Melanocyte of skin (primary cell): ENCODE measurements at places on chromosomes 3 and 15. TPM values are rescaled to one million over a fixed set of nuclear protein-coding genes. Genes with fewer than 3 reads are reported as not detected.

TF gene
- total RNA-seq: 0.36 and 1.0 TPM in 2 replicates

SH2D7 gene
- total RNA-seq: not detected in 2 replicates

BCHE gene
- 26.6 and 46.3 TPM in 2 replicates for total RNA-seq

COL8A1 gene
- 3.4 and 6.0 TPM in 2 replicates for total RNA-seq

BSN gene
- total RNA-seq: under 0.01 and 0.36 TPM in 2 replicates

NME9 gene
- total RNA-seq: under 0.01 TPM in 1 of 2 replicates, not detected in the other

EID1 gene
- total RNA-seq: 206 and 229 TPM in 2 replicates

SMAD6 gene
- total RNA-seq: 0.33 and 0.62 TPM in 2 replicates

CFAP20DC gene
- 8.6 and 10.3 TPM in 2 replicates for total RNA-seq

SERPINI2 gene
- 0.46 TPM in 1 of 2 replicates, not detected in the other for total RNA-seq

OR5K2 gene
- total RNA-seq: not detected in 2 replicates

TICRR gene
- 4.7 and 5.2 TPM in 2 replicates for total RNA-seq

AADAC gene
- not detected in 2 replicates for total RNA-seq

A4GNT gene
- total RNA-seq: not detected in 2 replicates

MRPS22 gene
- 76.7 and 98.5 TPM in 2 replicates for total RNA-seq

IL16 gene
- total RNA-seq: 14.2 and 16.0 TPM in 2 replicates

DCBLD2 gene
- total RNA-seq: 143 and 181 TPM in 2 replicates

AAGAB gene
- total RNA-seq: 45.3 and 52.4 TPM in 2 replicates

GOLGA8Q gene
- total RNA-seq: 0.69 TPM in 1 of 2 replicates, not detected in the other

LDHAL6B gene
- total RNA-seq: not detected in 2 replicates

KCNAB1 gene
- 1.0 and 1.1 TPM in 2 replicates for total RNA-seq

IL20RB gene
- 0.69 TPM in 1 of 2 replicates, not detected in the other for total RNA-seq

ARHGAP31 gene
- total RNA-seq: 21.0 and 33.1 TPM in 2 replicates

EOGT gene
- 39.6 and 72.7 TPM in 2 replicates for total RNA-seq

CCR3 gene
- not detected in 2 replicates for total RNA-seq

MYL3 gene
- not detected in 2 replicates for total RNA-seq

FSIP1 gene
- total RNA-seq: 0.73 and 1.0 TPM in 2 replicates

TUSC7 gene
- total RNA-seq: not detected in 2 replicates

GUCA1C gene
- total RNA-seq: not detected in 2 replicates

GOLGA6L4 gene
- total RNA-seq: 0.93 and 1.00 TPM in 2 replicates

SGO1 gene
- total RNA-seq: 16.0 and 17.9 TPM in 2 replicates

CD86 gene
- not detected in 2 replicates for total RNA-seq

SPESP1 gene
- 2.0 and 9.3 TPM in 2 replicates for total RNA-seq

ANKUB1 gene
- total RNA-seq: not detected in 2 replicates

OR5H14 gene
- total RNA-seq: not detected in 2 replicates

IL17RC gene
- 42.7 and 67.2 TPM in 2 replicates for total RNA-seq

SLC6A20 gene
- not detected in 2 replicates for total RNA-seq

SOX14 gene
- total RNA-seq: not detected in 2 replicates

PCYT1A gene
- 79.8 and 104 TPM in 2 replicates for total RNA-seq

HRG gene
- not detected in 2 replicates for total RNA-seq

ARL14 gene
- not detected in 2 replicates for total RNA-seq

RARB gene
- total RNA-seq: 0.77 and 1.3 TPM in 2 replicates

CFAP92 gene
- total RNA-seq: under 0.01 and 0.36 TPM in 2 replicates

CEP70 gene
- 24.0 and 31.0 TPM in 2 replicates for total RNA-seq
